ENCODE measurements at places on chromosomes 1 and 21. TPM values are rescaled to one million over a fixed set of nuclear protein-coding genes. Genes with fewer than 3 reads are reported as not detected.

The DMBX1 gene
- not detected for total RNA-seq

The SYTL1 gene
- total RNA-seq = under 0.01 TPM

The SLAMF6 gene
- total RNA-seq = not detected

The SELL gene
- total RNA-seq = 1.5 TPM

The IGFN1 gene
- not detected for total RNA-seq

The FMO5 gene
- total RNA-seq = 0.73 TPM

The S100A1 gene
- not detected for total RNA-seq

The FAM3B gene
- total RNA-seq = not detected

The CNTN2 gene
- total RNA-seq = not detected

The ALPL gene
- total RNA-seq = 0.13 TPM

The CNIH3 gene
- 2.0 TPM for total RNA-seq

The AMY2A gene
- not detected for total RNA-seq

The SYCP1 gene
- total RNA-seq = not detected

The AADACL3 gene
- not detected for total RNA-seq

The TEX38 gene
- not detected for total RNA-seq

The CR1L gene
- not detected for total RNA-seq

The C4BPA gene
- not detected for total RNA-seq

The HSPG2 gene
- 841 TPM for total RNA-seq

The VAMP4 gene
- total RNA-seq = 5.2 TPM

The KRTAP19-3 gene
- total RNA-seq = not detected

The ORC1 gene
- total RNA-seq = 8.6 TPM

The SPRR2F gene
- total RNA-seq = not detected

The PLXNA2 gene
- total RNA-seq = 91.6 TPM

The TFAP2E gene
- total RNA-seq = 0.07 TPM

The IL10 gene
- total RNA-seq = not detected

The PRKAB2 gene
- 5.6 TPM for total RNA-seq

The SPRR2G gene
- total RNA-seq = not detected

The LRRC8B gene
- 8.8 TPM for total RNA-seq
